ENCODE measurements at places on chromosomes 5 and 9.
A peak's percentile ranks its signal among the peaks of the same experiment; 100 is the strongest.

GRCh38 chr5:103600086-103600485 is 37.5 kb upstream of the NUDT12 start:
- H3K4me3 ChIP-seq: no peak overlapping the region
- no peaks in the 10 kb centered on the region for H3K27me3 ChIP-seq
- no peak overlapping the region for H3K27ac ChIP-seq
- no peak for DNase-seq

- H3K27me3 ChIP-seq: no peaks in the 10 kb centered on the region
- H3K27ac ChIP-seq: peak overlapping the region; percentile 81
- no peak for DNase-seq
- H3K4me1 ChIP-seq: peaks cover 71% of the 10 kb centered on the region
- H3K36me3 ChIP-seq: no peaks in the 10 kb centered on the region
Observed at GRCh38 chr5:39475159-39475571, 50.4 kb upstream of the DAB2 start.

GRCh38 chr5:136076881-136077445 is 48.2 kb downstream of the TGFBI start:
- peak; percentile 68 for DNase-seq
- no peak overlapping the region for H3K4me3 ChIP-seq
- no peaks in the 10 kb centered on the region for H3K36me3 ChIP-seq
- no peaks in the 10 kb centered on the region for H3K27me3 ChIP-seq
- peaks cover 1% of the 10 kb centered on the region for H3K4me1 ChIP-seq
- H3K27ac ChIP-seq: no peak overlapping the region

- peaks cover 7% of the 10 kb centered on the region for H3K36me3 ChIP-seq
- no peak overlapping the region for H3K27ac ChIP-seq
- peaks cover 6% of the 10 kb centered on the region for H3K4me1 ChIP-seq
- no peaks in the 10 kb centered on the region for H3K27me3 ChIP-seq
Observed at GRCh38 chr9:112712678-112713077, 5.2 kb downstream of the INIP start.

GRCh38 chr5:178644826-178645545 is 18.1 kb upstream of the CLK4 start:
- no peak for DNase-seq
- no peak overlapping the region for H3K4me3 ChIP-seq
- H3K36me3 ChIP-seq: no peaks in the 10 kb centered on the region
- H3K27ac ChIP-seq: no peak overlapping the region
- H3K4me1 ChIP-seq: peaks cover 30% of the 10 kb centered on the region

GRCh38 chr9:109934136-109934856 is 154.3 kb downstream of the PALM2AKAP2 start:
- peaks cover 14% of the 10 kb centered on the region for H3K4me1 ChIP-seq
- H3K36me3 ChIP-seq: no peaks in the 10 kb centered on the region
- no peak for DNase-seq

GRCh38 chr5:9596824-9597223 is 33.3 kb downstream of the TAS2R1 start:
- no peak for DNase-seq
- peaks cover 47% of the 10 kb centered on the region for H3K27me3 ChIP-seq
- H3K4me1 ChIP-seq: peaks cover 2% of the 10 kb centered on the region
- H3K4me3 ChIP-seq: no peak overlapping the region

- H3K4me1 ChIP-seq: peaks cover 53% of the 10 kb centered on the region
- peaks cover 43% of the 10 kb centered on the region for H3K36me3 ChIP-seq
- no peak overlapping the region for H3K4me3 ChIP-seq
- H3K27me3 ChIP-seq: no peaks in the 10 kb centered on the region
- DNase-seq: peak; percentile 76
Observed at GRCh38 chr9:127872369-127873222, 4.9 kb downstream of the AK1 start.

GRCh38 chr5:170628028-170628427 is 124.2 kb downstream of the KCNIP1 start:
- H3K27ac ChIP-seq: no peak overlapping the region
- no peak overlapping the region for H3K4me3 ChIP-seq
- no peaks in the 10 kb centered on the region for H3K36me3 ChIP-seq
- DNase-seq: no peak
- peaks cover 9% of the 10 kb centered on the region for H3K27me3 ChIP-seq

- H3K27me3 ChIP-seq: no peaks in the 10 kb centered on the region
- no peak for DNase-seq
- H3K27ac ChIP-seq: no peak overlapping the region
- no peak overlapping the region for H3K4me3 ChIP-seq
- H3K4me1 ChIP-seq: peaks cover 6% of the 10 kb centered on the region
- peaks cover 70% of the 10 kb centered on the region for H3K36me3 ChIP-seq
Observed at GRCh38 chr9:121309171-121309570, 41.2 kb downstream of the GSN start.

- DNase-seq: no peak
- peaks cover 18% of the 10 kb centered on the region for H3K4me1 ChIP-seq
- H3K4me3 ChIP-seq: no peak overlapping the region
- H3K36me3 ChIP-seq: no peaks in the 10 kb centered on the region
Observed at GRCh38 chr5:158463938-158464337, 605.0 kb upstream of the CLINT1 start.

GRCh38 chr5:53350368-53350767 is 130.1 kb upstream of the FST start:
- H3K4me1 ChIP-seq: peaks cover 7% of the 10 kb centered on the region
- no peaks in the 10 kb centered on the region for H3K36me3 ChIP-seq
- H3K27ac ChIP-seq: no peak overlapping the region
- no peak for DNase-seq
- H3K27me3 ChIP-seq: no peaks in the 10 kb centered on the region

DNA sequence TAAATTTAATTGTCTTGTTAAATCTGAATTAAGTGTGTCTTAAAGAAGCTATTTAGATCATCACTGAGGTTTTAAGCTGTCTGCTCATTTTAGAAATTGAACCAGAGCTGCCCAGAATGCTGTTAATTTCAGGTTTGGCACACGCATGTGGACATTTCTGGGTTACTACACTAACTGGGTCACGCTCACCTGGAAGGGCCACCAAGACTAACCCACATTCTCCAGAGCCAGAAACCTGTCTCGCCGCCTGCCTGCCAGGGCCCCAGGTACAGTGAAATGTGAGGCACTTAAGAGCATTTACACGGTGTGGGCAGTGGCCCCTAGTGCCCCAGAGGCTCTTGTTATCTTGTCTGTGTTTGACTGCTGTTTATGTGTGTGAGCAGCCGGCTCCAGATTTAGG is 46.6 kb downstream of the ATP10B start:
- no peak for DNase-seq
- no peak overlapping the region for H3K4me3 ChIP-seq
- H3K4me1 ChIP-seq: no peaks in the 10 kb centered on the region
- H3K27me3 ChIP-seq: no peaks in the 10 kb centered on the region
- H3K27ac ChIP-seq: no peak overlapping the region

GRCh38 chr9:99445371-99445891 is 223.3 kb downstream of the SEC61B start:
- peak; percentile 62 for DNase-seq
- H3K27me3 ChIP-seq: peaks cover 3% of the 10 kb centered on the region
- peak overlapping the region; percentile 81 for H3K27ac ChIP-seq
- H3K4me3 ChIP-seq: peak overlapping the region; percentile 4

DNA sequence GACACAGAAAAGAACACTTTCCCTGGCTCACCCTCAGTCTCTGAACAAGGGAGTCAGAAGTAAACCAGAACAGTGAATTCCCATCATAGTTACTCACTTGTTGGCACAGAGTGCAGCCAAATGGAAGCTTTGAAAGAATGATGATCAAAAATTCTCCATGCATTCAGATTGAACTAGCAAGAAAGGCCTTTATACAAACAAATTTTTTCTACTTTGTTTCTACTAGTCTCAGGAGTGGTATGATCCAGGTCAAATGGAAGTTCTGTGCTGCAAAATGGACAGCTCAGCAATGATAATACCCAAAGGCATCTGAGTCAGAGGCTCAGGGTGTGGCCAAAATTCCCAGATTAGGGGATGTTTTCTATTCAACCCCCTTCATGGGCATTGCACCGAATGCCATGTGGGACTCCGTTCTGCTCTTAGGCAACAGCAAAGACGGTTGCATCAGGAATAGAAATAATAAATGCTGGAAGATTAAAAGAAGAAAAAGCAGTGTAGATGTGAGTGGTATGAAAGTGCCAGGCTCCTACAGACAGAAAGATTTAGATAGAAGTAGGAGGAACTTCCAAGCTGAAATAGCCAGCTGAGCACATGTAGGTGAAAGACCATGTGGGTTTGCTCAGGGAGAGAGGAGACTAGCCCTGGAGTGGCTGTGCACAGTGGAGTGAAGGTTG is 24.0 kb upstream of the ASPN start:
- peak overlapping the region; percentile 84 for H3K27ac ChIP-seq
- H3K4me3 ChIP-seq: peak overlapping the region; percentile 40
- peaks cover 38% of the 10 kb centered on the region for H3K4me1 ChIP-seq

GRCh38 chr9:79955300-79955699 is 383.5 kb downstream of the TLE4 start:
- no peak overlapping the region for H3K27ac ChIP-seq
- no peak for DNase-seq
- H3K4me1 ChIP-seq: peaks cover 8% of the 10 kb centered on the region
- H3K36me3 ChIP-seq: no peaks in the 10 kb centered on the region
- H3K4me3 ChIP-seq: no peak overlapping the region

DNA sequence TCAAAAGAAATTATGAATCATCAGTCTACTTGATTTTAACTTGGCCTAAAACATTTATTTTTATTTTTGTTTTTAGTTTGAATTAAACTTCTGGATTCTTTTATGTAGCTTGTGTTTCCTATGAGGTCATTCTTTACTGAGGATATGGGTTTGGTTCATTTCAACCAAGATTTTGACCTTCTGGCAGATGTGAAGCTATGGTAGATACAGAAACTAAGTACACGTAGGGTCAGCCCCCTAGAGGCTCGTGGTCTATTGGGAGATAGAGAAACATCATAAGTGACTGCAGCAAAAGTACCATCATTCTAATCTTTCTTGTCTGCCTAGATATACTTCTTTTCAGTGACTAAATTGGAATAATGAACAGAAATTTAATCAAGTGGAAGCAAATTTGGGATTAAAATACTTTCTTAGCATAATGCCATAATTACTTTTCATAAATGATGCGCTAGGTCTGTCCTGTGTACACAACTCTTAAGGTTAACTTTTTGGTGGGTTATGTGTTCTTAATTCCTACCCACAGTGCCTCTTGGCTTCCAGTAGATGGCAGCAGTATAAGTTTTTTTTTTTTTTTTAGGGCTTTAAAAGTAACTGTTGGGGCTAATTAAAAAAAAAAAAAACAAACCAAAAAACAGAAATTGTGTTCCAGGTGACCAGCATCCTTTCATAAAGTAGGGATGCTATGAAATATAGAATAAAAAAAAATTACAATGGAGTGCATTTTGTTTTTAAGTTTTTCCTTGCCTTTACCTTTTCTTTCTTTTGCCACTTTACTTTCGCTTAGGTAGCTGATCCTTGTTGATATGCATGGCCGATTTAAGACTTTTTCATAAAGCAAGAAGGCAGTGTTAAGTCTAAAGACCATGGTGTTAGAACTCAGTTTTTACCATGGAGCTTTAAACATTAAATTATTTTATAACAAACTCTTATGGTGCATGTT is 49.9 kb downstream of the LRRTM2 start:
- H3K27me3 ChIP-seq: no peaks in the 10 kb centered on the region
- DNase-seq: peak; percentile 68
- H3K4me1 ChIP-seq: peaks cover 20% of the 10 kb centered on the region

DNA sequence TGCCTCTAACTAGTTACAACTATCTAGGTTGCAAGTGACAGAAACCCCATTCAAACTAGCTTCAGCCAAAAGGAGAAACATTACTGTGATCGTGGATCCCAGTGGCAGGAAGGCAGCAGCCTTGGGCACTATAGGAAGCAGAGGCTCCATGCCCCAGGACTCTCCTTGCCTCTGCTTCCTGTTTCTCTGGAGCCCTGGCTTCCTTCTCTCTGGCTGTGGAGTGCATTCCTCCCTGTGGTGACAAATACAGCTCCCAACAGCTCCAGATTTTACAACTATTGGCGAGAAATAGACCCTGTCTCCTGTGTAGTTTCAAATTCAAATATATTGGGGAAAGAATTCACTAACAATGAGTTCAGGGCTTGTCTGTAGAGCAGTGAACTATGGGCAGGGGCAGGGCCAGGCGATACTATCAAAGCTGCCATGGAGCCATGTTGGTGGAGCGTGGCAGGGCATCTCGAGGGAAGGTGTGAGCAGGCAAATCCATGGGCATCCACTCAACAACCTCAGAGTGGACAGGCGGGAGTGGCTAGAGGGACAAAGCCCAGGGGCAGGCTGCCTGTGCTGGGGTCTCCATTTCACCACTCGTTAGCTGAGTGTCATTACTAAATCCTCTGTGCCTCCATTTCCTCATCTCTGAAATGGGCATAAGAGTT is 189.5 kb downstream of the ERCC6L2 start:
- peaks cover 14% of the 10 kb centered on the region for H3K27me3 ChIP-seq
- no peak for DNase-seq
- no peaks in the 10 kb centered on the region for H3K36me3 ChIP-seq
- peaks cover 4% of the 10 kb centered on the region for H3K4me1 ChIP-seq
- H3K4me3 ChIP-seq: no peak overlapping the region
- no peak overlapping the region for H3K27ac ChIP-seq

GRCh38 chr9:76027416-76027815 is 136.9 kb downstream of the PCSK5 start:
- H3K4me3 ChIP-seq: no peak overlapping the region
- H3K27ac ChIP-seq: no peak overlapping the region
- no peaks in the 10 kb centered on the region for H3K27me3 ChIP-seq

- H3K36me3 ChIP-seq: no peaks in the 10 kb centered on the region
- no peaks in the 10 kb centered on the region for H3K27me3 ChIP-seq
Observed at GRCh38 chr5:128649192-128649591, 111.1 kb upstream of the FBN2 start.

DNA sequence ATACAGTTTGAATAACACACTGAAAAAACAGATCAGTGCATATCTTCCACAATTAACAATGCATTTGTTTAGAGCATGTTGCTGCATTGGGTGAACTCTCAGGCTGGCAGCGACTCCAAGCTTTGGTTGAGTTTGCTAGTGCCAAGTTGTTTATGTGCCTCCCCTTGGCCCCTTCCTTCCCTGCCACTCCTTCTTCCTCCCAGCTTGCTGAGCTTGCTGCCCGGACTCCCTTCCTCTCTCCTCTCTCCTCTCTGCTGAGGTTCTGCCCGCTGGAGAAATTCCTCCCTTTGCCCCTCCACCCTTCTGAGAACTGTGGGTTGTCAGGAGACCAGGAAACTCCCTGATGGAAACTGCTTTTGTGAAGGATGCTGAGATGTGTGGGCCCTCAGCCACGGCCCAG is 247.3 kb downstream of the PDZD2 start:
- no peaks in the 10 kb centered on the region for H3K4me1 ChIP-seq
- DNase-seq: peak; percentile 48
- no peaks in the 10 kb centered on the region for H3K36me3 ChIP-seq
- H3K4me3 ChIP-seq: no peak overlapping the region
- peaks cover 21% of the 10 kb centered on the region for H3K27me3 ChIP-seq

GRCh38 chr9:859251-859650 is 17.8 kb downstream of the DMRT1 start:
- no peaks in the 10 kb centered on the region for H3K27me3 ChIP-seq
- H3K4me1 ChIP-seq: no peaks in the 10 kb centered on the region
- no peak for DNase-seq
- H3K36me3 ChIP-seq: no peaks in the 10 kb centered on the region
- no peak overlapping the region for H3K4me3 ChIP-seq

DNA sequence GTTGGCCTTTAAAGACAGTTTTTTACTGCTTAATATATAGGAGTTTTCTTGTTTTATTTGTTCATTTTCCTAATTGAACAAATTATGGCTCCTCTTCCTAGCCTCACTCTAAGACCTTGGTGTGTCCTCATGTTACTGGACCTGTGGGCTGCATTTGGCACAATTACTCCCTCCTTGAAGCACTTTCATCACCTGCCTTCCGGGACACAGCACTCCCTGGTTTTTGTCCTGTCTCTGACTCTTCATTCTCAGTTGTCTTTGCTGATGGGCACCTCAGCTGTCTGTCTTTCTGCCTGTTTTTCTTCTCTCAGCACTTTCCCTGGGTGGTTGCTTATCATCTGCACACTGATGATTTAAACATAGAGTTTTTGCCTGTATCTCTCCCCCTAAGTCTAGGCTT is 13.6 kb downstream of the GTF3C4 start:
- DNase-seq: peak; percentile 1
- no peaks in the 10 kb centered on the region for H3K4me1 ChIP-seq
- H3K27ac ChIP-seq: no peak overlapping the region
- H3K27me3 ChIP-seq: no peaks in the 10 kb centered on the region
- H3K36me3 ChIP-seq: peaks cover 53% of the 10 kb centered on the region

Data from osteoblast (primary cell).